ENCODE measurements at places on chromosomes 2 and 18.

DNA sequence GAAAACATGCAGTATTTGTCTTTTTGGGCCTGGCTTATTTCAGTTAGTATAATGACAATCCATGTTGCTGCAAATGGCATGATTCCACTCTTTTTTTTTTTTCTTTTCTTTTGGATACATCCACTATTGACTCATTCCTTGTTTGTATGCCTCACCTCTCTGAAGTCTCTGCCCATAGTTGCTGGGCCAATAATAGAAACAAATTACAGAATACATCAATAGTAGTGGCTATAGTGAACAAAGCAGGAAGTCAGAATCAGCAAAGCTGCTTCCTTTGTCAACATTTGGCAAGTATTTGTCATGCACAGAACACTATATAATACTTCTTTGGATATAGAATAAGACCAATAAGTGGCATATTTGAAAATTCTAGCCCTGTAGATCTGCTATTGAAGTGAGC is 609.7 kb downstream of the STK39 start:
- no peak for DNase-seq

GRCh38 chr2:66692521-66693054 is 257.7 kb downstream of the MEIS1 start:
- DNase-seq, result no peak

GRCh38 chr2:68831686-68832232 is 39.4 kb downstream of the BMP10 start:
- DNase-seq, result no peak

GRCh38 chr2:10655074-10655473 is 34.7 kb downstream of the NOL10 start:
- DNase-seq, result no peak

GRCh38 chr2:58427572-58428095 is 186.5 kb upstream of the FANCL start:
- DNase-seq, result peak; percentile 32

GRCh38 chr2:148719941-148720436 is 75.4 kb downstream of the EPC2 start:
- no peak for DNase-seq

GRCh38 chr2:147288131-147288530 is 556.7 kb upstream of the ACVR2A start:
- no peak for DNase-seq
